ENCODE measurements at places on chromosomes 2 and 18.

DNA sequence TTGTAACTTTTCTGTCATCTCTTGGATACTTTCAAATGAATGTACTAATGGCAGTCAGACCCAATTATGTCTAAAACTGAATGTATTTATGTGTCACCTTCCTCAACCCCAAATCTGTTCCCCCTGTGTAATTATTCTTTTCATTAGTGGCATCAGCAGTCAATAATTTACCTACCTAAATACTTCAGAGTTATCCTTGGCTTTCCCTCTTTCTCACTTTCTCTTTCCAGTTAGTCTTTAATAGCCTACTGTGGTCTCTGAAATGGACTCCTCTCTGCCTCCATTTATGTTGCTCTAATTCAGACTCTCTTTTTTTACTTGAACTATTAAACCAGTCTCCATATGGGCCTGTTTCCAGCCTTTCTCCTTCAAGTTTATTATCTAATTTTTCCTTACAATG lies 21.0 kb downstream of the C18orf63 start:
- no peak for DNase-seq

- no peak for DNase-seq
Measured at GRCh38 chr18:54995421-54996143, 36.3 kb upstream of the CCDC68 start.

DNA sequence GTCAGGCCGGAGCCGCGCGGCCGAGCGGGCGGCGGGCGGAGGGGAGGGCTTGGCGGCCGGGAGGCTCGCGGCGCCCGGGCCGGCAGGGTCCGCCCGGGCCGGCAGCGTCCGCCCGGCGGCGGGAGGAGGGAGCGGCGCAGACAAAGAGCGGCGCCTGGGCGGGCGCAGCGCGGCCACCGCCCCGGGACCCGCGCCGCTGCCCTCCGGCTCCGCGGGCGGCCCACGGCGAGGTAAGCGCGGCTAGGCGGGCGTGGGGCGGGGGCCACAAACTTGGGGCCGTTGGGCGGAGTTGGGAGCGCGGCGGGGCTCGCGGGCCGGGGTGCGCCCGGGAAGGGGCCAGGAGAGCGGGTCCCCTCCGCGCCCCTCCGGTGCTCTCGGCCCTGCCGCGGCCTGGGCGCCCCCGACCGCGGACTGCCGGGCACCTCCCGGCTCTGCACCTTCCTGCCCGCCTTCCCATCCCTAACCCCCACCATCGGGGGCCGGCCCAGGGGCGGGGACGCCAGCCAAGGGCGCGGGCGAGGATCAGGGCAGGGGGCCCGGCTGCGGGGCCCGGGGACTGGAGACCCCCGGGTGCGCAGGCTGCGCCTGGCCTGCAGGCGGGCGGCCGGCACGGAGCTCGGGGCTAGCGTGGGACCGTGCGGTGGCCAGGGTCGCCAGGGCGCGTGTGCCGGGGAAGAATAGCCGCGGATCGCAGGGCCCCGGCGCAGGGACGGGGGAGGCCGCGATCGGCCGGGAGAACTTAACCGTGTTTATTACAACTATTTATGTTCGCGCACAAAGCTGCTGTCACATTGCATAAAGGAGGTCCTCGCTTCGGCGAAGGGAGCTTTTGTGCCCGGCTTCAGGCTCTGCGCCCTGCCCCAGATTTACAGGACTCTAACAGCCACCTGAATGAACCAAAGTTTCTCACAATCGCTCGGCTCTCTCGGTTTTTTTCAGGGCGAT lies at the start of gene NCK2:
NCK2 (plus strand) TSS at position 4 of the 945 bp plus-strand sequence. CDS start 110,152 bp downstream, outside the sequence.
- no peak for DNase-seq

DNA sequence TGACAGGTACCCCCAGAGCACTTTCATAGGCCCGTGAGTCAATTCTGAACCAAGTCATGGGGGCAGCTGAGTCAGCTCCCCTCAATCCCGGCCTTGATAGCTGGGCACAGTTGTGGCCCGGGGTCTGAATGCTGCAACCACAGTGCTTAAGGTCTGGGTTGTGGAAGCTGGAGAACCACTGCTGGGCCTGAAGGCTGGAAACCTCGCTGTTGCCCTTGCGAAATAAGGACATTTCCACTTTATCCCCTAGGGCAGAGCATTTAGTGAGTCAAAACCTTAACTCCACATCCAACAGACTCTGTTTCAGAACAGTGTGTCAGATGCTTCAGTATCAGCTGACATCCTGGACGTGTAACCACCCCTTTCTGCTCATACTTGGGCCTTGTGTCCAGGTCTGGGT lies 58.6 kb downstream of the SP110 start:
- no peak for DNase-seq

DNA sequence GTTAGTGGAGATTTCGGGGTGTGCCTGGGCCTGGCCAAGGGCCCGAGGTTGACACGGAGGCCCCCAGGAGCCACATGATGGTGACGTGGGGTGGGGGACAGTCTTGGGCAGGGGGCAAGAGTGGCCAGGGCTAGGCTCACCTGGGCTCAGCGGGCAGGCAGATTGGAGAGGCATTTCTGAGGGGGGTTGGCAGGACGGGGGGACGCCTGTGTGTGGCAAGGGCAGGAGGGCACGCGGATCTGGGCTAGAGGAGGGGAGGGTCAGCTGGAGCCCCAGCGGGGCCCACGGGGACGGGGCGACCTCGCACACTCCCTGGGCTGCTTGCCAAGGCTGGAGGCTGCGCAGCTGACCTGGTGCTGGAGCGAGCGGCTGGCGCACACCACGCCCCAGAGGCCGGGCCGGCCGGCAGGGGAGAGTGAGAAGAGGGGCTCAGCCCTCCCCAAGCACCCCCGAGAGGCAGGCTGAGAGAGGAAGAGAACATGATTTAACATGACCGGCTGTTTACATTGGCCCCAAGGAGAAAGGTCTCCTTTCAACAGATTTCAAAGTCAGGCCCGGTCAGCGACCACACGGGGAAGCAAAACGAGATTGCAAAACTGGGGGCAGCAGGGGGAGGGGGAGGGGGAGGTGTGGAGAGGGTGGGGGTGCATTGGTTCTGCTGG lies 38.0 kb upstream of the SNED1 start:
- DNase-seq, result no peak

DNA sequence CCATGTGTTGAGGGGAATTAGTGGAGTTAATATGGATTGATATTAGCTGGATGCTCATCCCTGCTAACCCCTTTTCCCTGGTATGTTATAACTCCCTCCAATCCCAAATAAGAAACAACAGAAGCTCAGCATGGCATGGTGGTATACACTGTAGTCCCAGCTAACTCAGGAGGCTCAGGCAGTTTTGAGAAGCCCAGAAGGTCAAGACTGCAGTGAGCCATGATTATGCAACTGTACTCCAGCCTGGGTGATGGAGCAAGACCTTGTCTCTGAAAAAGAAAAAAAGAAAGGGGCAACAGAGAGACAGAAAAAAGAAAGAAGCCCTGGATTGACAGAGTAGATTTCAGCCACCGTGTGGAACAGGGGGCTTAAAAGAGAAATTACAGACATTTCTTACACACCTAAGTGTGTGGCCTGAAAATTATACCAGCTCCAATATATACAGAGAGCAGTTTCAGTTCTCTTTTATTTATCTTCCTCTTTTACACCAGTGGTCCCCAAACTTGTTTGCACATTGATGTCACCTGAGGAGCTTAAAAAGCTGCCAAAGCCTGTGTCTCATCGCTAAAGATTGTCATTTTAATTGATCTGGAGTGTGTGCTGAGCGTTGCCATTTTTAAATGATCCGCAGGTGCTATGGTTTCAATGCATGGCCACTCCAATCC lies 203.6 kb downstream of the UBE2E3 start:
- no peak for DNase-seq

DNA sequence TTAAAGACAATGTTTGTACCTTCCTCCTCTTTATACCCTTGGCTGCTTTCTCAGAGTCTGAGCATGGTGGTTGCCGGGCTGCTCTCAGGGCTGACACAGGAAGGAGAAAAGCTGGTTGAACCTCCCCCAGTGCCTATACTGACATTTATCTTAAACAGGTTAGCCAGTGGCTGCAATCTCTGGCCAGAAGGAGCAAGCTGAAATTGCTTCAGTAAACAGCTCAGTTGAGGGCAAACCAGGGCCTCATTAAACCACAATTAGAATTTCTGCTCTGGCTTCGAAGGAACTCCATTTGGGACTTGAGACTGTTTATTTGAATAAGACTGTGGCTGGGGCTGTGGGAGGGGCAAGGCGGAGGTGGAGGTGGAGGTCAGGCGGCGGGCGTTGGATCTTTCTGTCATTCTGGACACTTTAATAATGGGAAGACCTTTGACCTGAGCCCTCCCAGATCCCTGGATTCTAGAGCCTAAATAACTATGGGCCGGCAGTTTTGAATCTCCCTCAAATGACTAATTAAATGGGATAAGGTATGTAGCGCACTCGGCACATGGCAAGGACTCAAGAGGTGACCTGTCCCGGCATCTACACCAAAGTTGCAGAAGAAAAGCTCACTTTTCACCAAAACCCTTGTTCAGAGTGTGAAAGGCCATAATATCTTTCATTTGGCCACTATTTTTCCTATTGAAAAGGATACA lies 120.6 kb upstream of the MYCN start:
- DNase-seq, result no peak

- no peak for DNase-seq
Measured at GRCh38 chr2:147330925-147331324, 513.9 kb upstream of the ACVR2A start.

DNA sequence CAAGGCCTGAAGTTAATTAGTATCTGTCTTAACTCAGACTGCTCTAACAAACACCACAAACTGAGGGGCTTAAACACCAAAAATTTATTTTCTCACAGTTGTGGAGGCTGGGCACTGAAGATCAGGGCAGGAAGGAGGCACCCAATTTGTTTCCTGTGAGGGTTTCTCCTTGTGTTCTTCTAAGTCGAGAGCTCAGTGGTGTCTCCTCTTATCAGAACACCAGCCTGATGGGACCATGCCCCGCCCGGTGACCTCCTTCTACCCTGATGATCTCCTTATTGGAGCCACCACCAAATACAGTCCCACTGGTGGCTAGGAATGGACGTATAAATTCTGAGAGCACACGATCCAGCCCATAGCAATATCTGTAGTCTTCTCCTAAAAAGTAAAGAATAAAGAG lies 20.5 kb downstream of the TMEM18 start:
- no peak for DNase-seq

- no peak for DNase-seq
Measured at GRCh38 chr2:231765496-231765929, 15.6 kb downstream of the PDE6D start.

DNA sequence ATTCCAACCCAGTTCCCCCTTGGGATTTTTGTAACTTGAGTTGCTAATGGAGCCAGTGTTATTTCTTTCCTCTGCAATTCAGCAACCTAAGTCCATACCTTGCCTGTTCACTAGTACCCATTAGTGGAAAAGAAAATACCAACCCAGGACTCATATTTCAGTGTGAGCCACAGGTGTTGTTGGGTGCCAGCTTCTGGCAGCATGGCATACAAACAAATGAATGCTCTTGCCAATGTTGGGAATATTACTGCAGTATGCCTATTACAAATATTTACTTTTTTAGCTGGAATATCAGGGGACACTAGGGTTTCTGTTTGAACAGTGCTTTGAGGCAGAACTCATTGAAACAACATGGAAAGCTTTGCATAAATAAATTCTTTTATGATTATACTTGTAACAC lies 130.2 kb downstream of the NCKAP5 start:
- DNase-seq, result no peak

DNA sequence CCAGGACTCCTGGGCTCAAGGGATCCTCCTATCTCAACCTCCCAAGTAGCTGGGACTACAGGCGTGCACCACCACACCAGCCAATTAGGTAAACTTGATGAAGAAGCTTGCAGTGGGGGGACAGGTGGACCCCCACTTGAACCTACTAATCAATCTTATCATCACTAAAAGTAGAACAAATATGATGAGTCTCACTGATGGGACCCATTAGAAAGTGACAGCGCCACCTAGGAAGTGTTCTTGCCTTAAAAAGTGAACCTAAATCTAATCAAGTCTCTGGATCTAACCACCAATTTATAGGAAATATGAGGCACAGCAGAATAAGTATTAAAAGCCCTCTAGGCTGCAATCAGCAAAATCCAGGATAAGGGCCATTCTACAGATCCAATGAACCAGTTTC lies 79.2 kb downstream of the BIN1 start:
- no peak for DNase-seq

DNA sequence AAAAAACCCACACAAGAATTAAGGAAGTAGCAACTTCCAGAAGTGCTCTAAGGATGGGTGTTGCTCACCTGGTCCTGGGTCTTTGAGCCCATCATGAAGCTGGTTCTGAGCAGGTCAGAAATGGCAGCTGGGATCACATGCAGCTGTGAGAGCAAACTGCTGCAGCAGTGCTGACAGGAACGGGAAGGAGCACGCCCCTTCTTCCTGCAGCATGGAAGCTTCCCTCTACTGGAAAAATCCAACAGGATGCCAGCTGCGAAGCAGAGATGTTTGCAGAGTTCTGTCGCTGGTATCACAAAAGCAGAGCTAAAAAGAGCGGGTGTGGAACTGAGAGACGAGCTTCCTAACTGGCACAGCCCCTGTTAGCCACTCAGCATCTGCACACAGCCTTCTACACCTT lies 33.7 kb downstream of the EIF4E2 start:
- DNase-seq, result no peak

- no peak for DNase-seq
Measured at GRCh38 chr2:149857344-149857743, 269.8 kb upstream of the MMADHC start.

DNA sequence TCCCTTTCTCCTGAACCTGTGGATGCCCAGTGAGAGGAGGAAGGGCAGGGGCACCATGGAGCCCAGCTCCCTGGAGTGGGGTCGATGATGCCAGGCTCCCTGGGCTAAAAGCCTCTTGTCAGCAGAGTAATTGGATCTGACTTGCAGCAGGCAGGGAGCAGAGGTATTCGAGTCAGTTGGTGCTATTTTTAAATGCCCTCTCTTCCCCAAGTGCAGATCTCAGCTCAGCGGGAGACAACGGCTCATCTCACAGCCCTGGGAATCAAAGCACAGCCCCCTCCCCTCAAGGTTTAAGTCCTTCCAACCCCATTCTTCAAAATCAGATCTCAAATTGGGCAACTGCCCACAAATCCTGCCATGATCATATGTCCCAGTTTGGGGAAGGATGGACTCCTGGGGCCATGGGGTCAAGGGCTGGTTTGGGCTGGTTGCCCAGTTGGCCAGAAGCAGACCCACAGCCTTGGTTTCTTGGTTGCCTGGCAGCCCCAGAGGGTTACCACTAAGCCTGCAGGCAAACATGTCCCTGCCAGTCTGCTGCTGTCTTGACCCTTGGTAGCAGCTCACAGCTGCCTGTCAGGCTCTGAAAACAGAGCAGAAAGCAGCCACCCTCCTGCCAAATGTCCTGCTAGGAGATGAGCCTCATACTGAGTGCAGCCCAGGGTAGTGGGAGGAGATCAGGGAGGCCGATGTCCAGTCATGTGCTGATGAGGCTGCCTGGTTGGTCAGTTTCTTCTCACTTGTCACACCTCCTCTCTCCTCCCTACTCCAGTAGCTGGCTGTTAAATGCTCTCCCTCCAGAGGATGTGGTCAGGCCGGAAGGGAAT lies 244.9 kb downstream of the LOXHD1 start:
- DNase-seq, result no peak

Measured in activated CD4-positive, alpha-beta T cell treated with anti-CD3 and anti-CD28 coated beads for 24 hours (primary cell).